Endodermal cell (in vitro differentiated cells): ENCODE measurements at places on chromosomes 16 and 17. TPM values are rescaled to one million over a fixed set of nuclear protein-coding genes. Genes with fewer than 3 reads are reported as not detected.

GRCh38 chr16:81491541-81492188 lies 47.1 kb downstream of the CMIP start:
- DNase-seq = no peak

- DNase-seq = peak; percentile 75
Measured at GRCh38 chr16:2019921-2020831, 591 bp downstream of the NPW start.

DNA sequence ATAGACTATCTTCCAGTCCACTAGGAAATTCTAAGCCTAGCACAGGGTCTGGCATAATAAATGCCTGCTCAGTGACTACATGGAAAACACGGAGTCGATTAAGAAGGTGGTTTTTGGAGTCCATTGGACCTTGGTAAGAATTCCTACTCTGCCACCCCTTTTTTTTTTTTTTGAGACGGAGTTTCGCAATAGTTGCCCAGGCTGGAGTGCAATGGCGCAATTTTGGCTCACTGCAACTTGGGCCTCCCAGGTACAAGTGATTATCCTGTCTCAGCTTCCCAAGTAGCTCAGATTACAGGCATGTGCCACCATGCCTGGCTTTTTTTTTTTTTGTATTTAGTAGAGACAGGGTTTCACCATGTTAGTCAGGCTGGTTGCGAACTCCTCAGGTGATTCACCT lies 123.2 kb downstream of the HS3ST2 start:
- peak; percentile 8 for DNase-seq

DNA sequence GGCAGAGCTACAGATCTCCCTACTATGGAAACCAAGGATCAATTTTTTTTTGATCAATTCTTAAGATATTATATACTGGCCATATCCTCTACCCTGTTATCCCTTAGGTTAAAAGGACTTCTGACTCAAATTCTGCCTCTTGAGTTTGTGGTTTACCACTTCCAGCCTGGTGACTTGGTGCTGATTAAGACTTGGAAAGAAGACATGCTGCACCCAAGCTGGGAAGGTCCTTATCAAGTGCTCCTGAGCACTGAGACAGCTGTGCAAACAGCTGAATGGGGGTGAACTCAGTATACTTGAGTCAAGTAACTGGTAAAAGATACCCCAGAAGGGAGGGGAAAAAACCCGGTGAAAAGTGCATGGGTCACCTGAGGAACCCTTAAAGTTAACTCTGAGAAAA lies 20.5 kb upstream of the SPACA3 start:
- no peak for DNase-seq

GRCh38 chr16:57165938-57166337 lies 19.9 kb downstream of the PSME3IP1 start:
- no peak for DNase-seq

DNA sequence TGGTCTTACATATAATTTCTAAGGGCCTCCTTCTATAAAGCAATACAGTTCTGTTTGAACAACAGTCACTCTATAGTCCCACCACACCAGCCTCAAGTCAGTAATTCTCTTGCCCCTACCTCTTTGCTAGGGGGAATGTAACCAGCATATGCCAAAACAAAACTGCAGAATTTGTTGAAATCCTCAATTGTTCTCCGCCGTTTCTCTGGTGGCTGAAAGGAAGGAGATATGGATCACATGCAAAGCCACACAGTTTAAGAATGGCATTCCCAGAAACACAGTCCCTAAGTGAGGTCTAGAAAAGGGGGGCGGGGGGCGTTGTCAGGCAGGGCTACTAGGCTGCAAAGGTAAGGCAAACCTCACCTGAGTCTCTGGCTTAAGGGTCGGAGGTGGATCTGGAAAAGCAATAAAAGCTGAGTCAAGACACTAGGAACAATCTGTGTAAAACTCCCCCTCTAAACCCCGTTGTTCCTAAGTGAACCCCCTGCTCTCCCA lies 1.9 kb downstream of the PHF23 start:
- DNase-seq = no peak

DNA sequence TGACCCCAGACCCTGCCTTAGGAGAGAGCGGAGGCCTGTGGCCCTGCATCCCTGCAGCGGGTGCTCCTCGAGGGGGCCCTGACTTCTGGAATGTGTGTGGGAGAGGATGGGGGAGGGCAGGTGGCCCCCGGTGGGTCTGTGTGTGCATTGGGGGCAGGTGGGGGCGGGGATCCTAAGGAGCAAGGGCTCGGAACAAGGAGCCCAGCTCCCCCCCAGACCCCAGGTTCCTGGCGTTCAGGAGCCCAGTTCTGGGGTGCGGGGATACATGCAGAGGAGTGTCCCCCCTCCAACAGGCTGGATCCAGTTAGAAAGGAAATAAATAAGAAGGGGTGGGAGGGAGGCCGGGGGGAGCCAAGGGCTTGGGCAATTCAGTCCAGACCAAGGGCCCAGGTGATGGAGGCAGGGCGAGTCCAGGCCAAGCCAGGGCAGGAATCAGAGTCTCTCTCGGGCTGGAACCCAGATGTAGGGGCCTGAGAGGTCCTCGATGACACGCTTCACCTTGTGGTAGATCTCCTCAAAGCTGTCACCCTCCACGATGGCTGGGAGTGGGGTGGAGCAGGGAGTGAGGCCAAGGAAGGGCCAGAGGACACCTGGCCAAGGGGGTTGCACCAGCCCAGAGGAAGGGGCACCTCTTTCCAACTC lies 11.2 kb upstream of the ASGR1 start:
- DNase-seq = peak; percentile 37

DNA sequence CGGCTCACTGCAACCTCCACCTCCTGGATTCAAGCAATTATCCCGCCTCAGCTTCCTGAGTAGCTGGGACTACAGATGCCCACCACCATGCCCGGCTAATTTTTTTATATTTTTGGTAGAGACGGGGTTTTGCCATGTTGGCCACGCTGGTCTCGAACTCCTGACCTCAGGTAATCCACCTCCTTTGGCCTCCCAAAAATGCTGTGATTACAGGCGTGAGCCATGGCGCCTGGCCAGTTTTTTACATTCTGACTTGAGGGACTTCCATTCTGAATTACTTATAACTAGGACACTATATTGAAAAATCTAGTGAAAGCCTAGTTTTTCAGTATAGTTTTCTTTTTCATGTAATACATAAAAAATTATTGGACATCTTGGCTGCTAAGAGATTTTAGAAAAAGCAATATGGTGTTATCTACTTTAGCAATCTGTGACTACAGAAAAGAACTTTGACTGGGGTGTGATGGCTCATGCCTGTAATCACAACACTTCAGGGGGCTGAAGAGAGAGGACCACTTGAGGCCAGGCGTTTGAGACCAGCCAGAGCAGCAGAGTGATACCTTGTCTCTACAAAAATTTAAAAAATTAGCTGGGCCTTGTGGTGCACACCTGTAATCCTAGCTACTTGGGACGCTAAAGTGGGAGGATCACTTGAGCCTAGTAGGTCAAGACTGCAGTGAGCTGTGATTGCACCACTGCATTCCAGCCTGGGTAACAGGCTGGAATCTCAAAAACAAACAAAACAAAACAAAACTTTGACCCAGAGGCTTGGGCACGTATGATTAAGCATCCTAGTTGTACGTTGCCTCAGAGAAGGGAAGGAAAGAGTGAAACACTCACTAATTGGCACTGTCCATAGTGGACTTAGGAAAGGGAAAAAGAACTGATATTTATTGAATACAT lies 26.8 kb upstream of the GOSR1 start:
- no peak for DNase-seq

- DNase-seq = no peak
Measured at GRCh38 chr16:84663433-84664101, 15.3 kb downstream of the KLHL36 start.

GRCh38 chr16:31695667-31696066 lies 168.0 kb downstream of the AHSP start:
- no peak for DNase-seq

GRCh38 chr16:10738231-10739077 lies 5.2 kb upstream of the NUBP1 start:
- DNase-seq = no peak

DNA sequence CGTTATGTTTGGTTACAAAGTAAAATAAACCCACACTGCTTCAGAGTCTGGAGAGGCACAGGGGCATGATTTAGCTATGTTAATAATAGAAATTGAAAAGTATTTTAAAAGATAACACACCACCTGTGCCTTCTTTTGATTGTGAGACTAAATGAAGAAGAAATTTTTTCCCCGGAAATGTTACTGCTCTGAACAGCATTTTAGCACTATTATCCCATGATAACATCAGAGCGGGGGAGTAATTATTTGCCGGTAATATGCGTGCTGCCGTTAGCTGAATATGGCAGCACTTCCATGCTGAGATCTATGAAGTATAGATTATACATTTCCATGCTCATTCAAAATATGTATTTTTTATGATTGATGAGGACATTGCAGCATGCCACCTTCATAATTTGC lies 500.2 kb upstream of the HSBP1 start:
- no peak for DNase-seq

- no peak for DNase-seq
Measured at GRCh38 chr16:70381604-70382342, 35.1 kb downstream of the DDX19A start.

PERCC1 gene
- total RNA-seq = 0.51 to 1.1 TPM in 2 of 3 replicates, not detected in the other

CES5A gene
- 0.26 TPM in 1 of 2 replicates, not detected in the other for total RNA-seq

EXOC3L1 gene
- total RNA-seq = 1.8 to 2.4 TPM (median 1.9 TPM) in 3 replicates

CD79B gene
- total RNA-seq = 0.44 to 0.70 TPM in 2 of 3 replicates, not detected in the other

MPP2 gene
- total RNA-seq = 16.2 to 58.7 TPM (median 16.2 TPM) in 3 replicates

KRT15 gene
- total RNA-seq = 0.57 to 6.3 TPM (median 0.95 TPM) in 3 replicates

PRPSAP2 gene
- total RNA-seq = 57.6 and 61.6 TPM in 2 replicates
